ENCODE measurements at places on chromosomes 4 and X.

GRCh38 chr4:78337244-78338020 lies 214.1 kb upstream of the ANXA3 start:
- no peak for DNase-seq

DNA sequence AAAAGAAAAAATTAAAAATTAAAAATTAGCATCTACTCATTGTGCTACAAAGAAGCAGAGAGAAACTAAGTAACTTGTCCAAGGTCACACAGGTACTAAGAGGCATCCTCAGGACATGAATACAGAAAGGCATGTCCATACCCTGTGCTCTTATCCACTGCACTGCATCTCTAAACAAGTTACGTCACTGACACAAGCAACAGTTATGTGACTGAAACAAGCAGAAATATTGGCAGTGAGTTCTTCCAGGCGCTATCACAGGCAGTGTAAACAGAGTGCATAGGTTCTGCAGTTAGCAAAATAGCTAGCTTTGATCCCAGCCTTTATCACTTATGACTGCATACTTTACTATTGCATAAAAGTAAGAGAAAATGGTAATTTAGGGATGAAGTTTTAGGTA lies 7.9 kb downstream of the VEGFC start:
- peak; percentile 77 for DNase-seq

- no peak for DNase-seq
Measured at GRCh38 chr4:7107166-7107905, 39.5 kb upstream of the GRPEL1 start.

DNA sequence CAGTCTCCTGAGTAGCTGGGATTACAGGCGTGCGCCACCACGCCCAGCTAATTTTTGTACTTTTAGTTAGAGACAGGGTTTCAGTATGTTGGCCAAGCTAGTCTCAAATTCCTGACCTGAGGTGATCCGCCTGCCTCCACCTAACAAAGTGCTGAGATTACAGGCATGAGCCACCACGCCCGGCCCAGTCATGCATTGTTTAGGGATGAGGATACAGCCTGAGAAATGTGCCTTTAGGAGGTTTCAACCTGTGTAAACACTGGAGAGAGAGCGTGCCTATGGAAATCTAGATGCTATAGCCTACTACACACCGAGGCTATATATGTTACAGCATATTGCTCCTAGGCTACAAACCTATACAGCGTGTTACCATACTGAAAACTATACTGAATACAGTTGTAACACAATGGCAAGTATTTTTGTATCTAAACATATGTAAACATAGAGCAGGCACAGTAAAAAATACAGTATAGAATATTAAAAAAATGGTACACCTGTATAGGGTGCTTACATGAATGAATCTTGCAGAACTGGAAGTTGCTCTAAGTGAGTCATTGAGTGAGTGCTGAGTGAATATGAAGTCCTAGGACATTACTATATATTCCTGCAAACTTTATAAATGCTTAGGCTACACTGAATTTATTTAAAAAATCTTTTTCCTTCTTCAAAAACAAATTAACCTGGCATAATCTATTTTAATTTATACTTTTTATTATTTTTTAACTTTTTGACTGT lies 588.2 kb upstream of the ADGRL3 start:
- no peak for DNase-seq

DNA sequence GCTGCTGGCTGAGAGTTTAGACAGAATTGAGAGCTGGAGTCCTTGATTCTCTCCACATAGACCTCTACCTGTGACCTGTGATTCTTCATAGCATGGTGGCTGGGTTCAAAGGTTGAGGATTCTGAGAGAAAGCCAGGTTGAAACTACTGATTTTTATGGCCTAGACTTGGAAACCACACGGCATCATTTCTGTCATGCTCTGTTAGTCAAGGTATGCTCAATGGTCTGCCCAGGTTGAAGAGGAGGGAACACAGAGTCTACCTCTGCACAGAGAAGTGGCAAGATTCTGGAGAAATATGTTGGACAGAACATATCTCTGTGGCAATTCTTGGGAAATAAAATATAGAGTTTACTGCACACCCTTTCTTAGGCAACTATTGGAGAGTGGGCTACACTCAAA lies 57.2 kb upstream of the CXorf66 start:
- DNase-seq, result no peak

GRCh38 chrX:51496501-51497291 lies at the start of gene NUDT11:
Gene NUDT11 (minus strand): TSS chrX:51496592. CDS start chrX:51496444, 148 bp downstream.
- peak; percentile 79 for DNase-seq

- no peak for DNase-seq
Measured at GRCh38 chrX:267771-268261, 13.4 kb upstream of the PLCXD1 start.

DNA sequence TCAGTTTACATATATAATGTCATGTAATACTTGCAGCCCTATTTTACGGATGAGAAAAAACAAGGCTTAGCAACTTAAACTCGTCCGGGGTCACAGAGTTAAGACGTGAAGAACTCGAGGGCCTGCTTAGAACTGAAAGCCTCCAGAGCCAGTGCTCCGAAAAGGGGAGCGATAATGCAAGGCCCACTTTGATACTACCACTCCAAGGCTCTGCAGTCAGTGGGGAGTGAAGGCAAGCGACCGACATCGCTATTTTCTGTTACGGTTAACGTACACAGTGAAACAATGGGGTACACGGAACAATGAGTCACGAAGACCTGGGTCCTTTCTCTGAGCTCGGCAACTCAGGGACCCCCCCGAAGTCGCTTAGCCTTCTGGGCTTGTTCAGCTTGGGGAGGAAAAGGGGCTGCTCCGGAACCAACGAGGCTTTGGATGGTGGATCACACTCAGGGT lies 965 bp downstream of the PPA2 start:
- no peak for DNase-seq

DNA sequence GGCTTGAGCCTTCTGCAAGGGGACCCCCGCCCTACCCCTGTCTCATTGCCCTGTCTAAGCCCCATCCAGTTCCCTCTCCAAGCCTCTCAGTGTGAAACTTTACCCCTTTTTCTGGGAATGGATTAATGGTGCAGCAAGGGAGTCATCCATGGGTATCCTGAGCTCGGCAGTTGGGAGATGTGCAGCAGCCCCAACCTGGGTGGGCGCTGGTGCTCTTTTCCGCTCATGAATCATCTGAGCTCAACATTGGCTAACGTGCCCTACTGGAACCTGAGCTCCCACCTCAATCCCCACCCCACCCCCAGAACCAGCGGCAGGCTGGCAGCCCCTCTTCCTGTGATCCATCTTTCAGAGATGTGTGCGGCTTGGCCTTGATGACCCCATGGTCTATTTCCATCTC lies 130.3 kb upstream of the MSX1 start:
- DNase-seq, result no peak

Data from mesenchymal stem cell (in vitro differentiated cells and primary cell).